Activated T-cell treated with anti-CD3 and anti-CD28 coated beads for 24 hours (primary cell): ENCODE measurements at places on chromosomes 1 and 21.
A peak's percentile ranks its signal among the peaks of the same experiment; 100 is the strongest.

- no peak for DNase-seq
Measured at GRCh38 chr1:15357612-15358207, 52.0 kb upstream of the EFHD2 start.

GRCh38 chr1:221884821-221885220 is 142.9 kb upstream of the DUSP10 start:
- DNase-seq = no peak

- no peak for DNase-seq
Measured at GRCh38 chr1:193589597-193590040, 403.2 kb upstream of the B3GALT2 start.

- no peak for DNase-seq
Measured at GRCh38 chr1:67333603-67334002, 25.9 kb downstream of the IL12RB2 start.

- no peak for DNase-seq
Measured at GRCh38 chr1:248576260-248576980, 1.9 kb upstream of the OR2T34 start.

GRCh38 chr1:3125546-3126368 is 56.8 kb downstream of the PRDM16 start:
- no peak for DNase-seq

DNA sequence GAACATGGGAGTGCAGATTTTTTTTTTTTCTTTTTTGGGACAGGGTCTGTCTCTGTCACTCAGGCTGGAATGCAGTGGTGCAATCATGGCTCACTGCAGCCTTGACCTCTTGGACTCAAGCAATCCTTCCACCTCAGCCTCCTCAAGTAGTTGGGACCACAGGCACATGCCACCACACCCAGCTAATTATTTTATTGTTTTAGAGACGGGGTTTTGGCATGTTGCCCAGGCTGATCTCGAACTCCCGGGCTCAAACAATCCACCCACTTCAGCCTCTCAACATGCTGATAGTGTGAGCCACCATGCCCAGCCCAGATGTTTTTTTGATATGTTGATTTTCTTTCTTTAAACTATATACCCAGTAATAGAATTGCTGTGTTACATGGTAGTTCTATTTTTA is 57.7 kb downstream of the RGSL1 start:
- no peak for DNase-seq

DNA sequence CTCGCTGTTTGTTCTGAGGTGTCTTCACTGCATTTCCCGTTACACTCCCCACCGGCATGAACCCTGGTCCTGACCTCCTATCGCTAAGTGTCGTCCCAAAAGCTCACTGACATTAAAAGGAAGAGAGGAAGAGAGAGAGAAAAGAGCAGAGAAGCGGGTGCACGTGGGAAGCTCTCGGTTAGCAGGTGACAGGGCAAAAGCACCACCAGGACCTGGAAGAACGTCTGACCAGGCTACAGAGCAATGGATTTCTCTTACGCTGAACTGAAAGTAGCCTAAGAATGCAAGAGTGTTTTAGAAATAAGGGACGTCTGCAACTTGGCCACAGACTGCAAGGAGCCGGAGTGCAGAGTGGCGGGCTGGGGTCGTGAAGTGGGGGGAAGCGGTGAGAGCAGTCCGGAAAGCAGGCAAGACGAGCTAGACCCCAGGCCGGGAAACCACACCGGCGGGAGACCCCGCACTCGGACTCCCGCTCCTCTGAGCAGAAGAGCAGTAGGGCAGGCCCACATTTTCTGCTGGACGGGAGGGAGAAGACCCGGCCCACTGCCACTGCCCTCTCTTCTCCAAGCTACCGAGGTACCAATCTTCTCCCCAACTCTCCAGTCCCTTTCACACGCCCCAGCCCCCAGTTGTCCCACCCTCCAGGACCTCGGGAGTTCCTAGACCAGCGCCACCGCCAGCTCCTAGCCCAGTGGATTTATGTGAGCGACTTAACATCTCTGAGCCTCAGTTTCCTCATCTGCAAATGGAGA is 8.3 kb upstream of the MPZL1 start:
- no peak for DNase-seq

DNA sequence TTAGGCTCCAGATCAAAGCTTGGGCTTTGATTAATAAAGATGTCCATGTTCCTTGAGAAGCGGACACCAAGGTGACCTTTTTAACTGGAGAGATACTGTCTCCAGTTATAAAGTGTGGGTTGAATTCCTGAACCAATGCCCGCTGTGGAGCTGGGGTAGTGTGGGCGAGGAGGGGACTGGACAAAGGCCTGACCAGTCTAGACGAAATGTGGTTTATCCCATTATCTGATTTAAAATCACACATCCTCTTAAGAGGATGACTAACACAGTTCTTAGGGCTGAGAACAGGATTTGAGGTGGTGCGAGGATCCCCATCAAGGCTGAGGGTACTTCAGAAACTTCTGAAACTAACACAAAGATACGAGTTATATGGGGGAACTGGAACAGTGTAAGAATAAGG is 84.5 kb upstream of the GCLM start:
- no peak for DNase-seq

DNA sequence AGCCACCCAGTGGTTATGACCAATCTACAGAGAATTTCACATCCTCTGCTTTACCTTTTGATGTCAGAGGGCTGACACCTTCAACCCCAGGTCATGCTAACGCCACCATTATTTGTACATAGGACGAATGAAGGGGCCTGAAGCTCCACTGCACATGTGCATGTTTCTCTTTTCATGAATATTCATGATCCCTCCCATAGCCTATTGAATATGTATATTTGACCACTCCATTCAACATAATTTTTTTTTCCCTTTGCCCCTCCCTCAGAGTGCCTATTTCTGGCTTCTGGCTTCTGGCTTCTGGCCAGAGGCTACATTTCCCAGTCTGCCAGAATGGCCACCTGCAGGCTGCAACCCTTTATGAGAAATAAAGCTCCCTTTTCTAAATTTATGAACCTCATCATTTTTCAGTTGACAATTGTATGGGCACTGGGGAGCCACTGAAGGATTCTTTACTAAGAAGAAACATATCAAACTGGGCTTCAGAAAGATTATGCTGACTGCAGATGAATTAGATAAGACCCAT is 406.7 kb downstream of the SIPA1L2 start:
- DNase-seq = no peak

DNA sequence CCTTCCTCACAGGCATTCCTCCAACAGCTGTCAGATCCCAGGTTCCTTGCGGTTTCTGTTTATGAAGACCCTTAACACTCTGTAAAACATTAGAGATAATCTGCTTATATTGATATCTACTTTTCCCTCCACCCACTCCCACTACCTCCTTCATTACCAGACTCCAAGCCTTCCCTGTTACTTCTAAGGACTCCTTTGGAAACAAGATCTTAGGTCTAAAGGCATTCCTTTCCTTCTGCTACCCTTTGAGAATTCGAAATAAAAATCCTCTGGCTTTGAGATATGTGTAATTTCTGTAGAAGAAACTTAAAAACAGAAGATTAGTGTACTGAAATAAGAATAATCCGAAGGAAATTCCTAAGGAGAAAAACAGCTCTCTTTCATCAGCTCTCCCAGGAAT is 23.7 kb upstream of the LYPLAL1 start:
- DNase-seq = no peak

DNA sequence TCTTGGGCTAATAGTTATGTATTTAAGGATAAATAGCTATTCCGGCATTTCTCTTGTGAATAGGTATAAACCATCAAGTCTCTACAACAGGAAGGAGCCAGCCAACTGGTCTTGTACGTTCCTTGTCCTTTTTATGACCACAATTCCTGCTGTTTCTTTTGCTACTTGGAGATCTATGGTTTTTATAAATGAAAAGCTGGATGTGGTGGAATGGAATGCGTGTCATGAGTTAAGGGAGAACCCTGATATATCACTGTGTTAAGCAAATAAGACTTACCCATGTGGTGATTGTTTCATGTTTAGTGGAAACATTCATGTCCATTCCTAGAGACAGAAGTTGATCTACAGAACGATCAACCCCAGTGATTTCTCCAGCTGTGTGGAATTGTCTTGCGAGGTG is 282.1 kb downstream of the RPS6KC1 start:
- no peak for DNase-seq

- DNase-seq = peak; percentile 63
Measured at GRCh38 chr1:11893907-11894251, 32.3 kb downstream of the KIAA2013 start.

DNA sequence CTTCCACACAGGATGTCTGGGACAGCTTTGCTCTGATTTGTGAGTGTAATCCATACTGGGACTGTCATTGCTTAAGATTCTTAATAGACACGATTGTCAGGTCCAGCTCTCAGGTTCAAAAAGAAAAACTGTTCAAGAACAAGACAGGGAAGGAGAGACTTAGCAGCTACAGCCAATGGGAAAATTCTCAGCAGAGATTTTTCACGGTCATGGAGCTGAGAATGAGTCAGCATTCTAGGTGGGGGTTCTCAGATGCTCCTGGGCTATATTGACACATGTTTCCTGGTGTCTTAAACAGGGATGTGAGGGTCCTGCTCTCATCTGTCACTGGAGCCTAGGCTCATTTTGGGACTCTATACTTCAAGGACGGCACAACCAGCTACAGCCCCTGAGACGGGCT is 318.3 kb downstream of the RRAGC start:
- DNase-seq = no peak

DNA sequence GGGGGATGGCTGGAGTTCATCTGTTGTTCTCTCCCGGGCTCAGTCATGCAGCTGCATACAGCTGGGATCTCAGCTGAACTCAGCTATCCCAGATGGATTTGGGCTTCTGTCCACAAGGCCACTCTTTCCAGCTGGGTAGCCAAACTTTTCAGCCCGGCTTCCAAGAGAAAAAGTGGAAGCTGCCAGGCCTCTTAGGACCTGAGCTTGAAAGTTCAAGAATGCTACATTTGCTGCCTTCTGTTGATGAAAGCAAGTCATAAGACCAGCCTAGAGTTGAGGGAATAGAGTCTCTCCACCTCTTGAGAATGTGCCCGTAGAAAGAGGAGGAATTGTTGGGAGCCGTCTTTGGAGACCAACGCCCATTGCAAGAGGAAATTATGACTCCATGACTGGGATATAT is 95.3 kb downstream of the C1orf21 start:
- DNase-seq = no peak

- peak; percentile 33 for DNase-seq
Measured at GRCh38 chr1:224851210-224851847, 78.1 kb upstream of the DNAH14 start.

DNA sequence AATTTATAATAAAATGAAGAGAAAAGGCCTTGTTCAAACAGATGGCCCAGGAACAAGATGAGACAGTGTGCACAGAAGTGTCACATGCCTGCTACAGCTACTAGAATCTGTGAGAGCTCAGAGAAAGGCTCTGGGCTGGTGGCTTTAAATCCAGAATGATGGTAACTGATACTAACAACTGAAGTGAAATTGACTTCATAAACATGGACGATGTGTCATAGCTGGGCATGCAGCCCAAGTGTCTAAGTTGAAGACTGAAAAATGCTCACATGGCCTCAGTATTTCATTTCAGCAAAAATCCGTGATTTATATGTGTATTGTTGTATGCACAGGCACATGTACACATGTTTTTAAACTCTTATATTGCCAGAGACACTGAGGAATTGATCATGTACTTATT is 208.3 kb upstream of the RUNX1 start:
- no peak for DNase-seq

DNA sequence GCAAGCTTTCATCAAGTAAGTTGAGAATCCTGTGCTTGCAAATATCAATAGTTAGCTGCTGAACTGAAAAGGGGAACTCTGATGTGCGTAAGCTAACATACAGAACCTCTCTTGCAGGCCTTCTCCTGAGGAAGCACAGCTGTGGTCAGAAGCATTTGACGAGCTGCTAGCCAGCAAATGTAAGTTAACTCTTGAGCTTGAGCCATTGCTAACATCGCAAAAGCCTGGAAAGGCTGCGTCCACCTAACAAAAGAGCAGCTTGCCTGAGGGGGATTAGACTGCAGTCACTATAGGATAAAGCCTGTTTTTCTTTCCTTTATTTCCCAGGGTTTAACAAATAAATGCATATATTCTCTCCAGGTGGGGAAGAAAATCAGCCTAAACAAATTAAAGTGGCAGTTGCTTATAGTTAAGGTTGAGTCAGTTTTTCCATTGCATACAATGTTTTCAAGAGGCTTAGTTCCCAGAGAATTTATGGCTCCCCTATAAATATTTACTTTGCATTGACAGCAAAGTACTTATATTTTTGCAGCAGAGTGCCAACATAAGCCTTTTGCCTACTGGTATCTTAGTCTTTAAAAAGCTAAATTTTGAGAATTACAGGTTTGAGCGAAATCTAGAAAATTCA is 1.5 kb downstream of the RGS2 start:
- no peak for DNase-seq

- peak; percentile 74 for DNase-seq
Measured at GRCh38 chr1:172638885-172639831, 19.7 kb upstream of the FASLG start.

DNA sequence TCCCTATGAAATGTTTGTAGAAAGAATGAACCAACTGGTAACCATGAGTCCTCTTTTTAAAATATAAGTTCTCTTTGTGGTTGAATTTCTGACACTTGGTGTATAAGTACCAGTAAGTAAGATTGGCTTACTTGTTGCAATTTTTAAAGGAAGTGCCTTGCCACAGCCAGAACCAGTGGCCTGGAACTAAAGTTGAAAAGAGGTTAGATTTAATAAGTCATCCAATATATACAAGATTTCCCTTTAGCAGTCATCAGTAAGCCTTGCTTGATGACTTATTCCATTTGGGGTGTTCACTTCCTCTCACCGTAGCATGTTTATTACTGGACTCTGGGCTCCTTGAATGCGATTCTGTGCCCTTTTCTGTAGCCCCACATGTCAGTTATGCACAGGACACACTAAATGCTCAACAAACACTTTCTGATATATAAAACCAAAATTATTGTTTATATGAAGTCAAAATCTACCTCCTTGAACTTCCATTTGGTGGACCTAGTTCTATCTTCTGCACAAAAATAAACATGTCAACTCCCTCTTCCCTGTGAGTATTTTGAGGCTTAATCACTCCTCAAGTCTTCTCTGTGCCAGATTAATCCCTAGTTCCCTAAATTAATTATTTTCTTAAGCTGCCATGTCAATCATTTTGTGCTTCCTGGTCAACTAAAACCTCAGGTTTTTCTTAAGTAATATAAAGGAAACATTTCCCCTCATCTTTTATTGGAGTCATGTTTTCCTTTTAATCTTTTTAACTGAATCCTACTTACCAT is 218.1 kb downstream of the ST6GALNAC3 start:
- DNase-seq = no peak

DNA sequence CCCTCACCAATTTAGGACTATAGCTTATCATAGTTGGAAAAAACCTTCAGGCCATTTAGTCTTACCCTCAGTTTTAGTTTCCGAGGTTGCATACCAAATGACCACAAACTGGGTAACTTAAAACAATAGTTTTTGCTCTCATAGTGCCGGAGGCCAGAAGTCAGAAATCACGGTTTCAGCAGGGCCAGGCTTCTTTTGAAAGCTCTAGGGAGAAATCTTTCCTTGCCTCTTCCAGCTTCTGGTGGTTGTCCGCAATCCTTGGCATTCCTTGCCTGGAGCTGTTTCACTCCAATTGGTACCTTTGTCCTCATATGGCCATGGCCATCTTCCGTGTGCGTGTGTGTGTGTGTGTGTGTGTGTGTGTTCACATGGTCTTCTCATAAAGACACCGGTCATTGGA is 12.4 kb upstream of the PLXNA2 start:
- no peak for DNase-seq
